Fibroblast of skin of right quadriceps (primary cell): ENCODE measurements at places on chromosomes 1 and 21.
A peak's percentile ranks its signal among the peaks of the same experiment; 100 is the strongest.

DNA sequence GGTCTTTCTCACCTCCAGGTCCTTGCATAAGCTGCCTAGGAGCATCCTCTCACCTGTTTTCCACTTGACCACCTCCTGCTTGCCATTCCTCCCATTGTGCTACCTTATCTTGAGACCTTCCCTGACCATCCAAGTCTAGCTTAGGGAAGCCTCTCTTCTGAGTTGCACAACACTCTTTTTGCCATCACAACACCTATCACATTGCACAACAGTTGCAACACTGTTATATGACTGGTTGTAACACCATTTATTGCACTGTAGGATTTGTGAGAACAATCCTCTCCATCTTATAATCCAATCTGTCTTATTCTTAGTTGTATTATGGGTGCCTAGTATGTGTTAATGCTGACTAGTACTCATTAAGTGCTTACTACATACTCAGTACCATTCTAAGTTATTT is 488.7 kb downstream of the OMA1 start:
- no peak for DNase-seq

- no peak for DNase-seq
Observed at GRCh38 chr1:28074892-28075511, 13.4 kb downstream of the EYA3 start.

GRCh38 chr1:189084811-189085210 is 1392.9 kb downstream of the BRINP3 start:
- no peak for DNase-seq

DNA sequence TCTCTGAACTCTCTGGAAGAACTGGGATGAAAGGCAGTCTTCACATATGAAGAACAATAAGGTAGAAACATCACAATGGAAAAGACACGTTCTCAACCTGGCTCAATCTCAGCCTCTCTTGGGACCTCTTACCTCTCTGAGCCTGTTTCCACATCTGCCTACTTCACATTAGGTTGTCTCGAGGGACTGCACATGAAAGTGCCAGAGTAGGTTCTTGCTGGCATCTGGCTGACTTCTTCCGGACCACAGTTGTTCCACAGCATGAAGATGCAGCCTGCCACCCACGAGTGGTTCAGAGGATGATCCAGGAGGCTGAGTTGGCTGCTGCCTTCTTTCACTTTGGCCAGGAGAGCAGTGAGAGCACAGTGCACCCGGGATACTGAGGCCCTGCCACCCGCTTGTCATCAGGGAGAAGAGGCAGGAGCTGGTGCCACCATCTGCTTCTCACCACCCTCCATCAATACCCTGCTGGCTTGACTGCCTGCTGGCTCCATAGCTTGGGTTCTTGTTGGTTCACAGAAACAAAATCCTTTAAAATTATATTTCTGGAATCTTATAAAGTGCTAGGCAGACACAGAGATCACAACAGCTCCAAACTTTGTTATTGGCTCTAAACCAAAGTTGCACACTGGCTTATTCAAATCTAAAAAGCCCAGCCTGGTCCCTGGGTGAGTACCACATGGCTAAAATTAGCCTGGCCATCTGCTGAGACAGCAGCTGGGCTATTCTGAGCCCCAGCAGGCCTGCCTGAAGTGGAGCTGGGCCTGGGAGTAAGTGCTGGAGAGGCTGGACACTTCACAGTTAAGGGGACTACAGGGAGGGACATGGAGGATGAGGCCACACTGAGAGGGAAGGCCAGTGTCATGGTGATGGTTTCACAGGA is 46.9 kb upstream of the LIN9 start:
- DNase-seq: no peak

- no peak for DNase-seq
Observed at GRCh38 chr21:14545906-14546480, at the start of gene SAMSN1. TSS of gene SAMSN1 (minus strand) at chr21:14546315. CDS start at chr21:14546261, 54 bp downstream.

DNA sequence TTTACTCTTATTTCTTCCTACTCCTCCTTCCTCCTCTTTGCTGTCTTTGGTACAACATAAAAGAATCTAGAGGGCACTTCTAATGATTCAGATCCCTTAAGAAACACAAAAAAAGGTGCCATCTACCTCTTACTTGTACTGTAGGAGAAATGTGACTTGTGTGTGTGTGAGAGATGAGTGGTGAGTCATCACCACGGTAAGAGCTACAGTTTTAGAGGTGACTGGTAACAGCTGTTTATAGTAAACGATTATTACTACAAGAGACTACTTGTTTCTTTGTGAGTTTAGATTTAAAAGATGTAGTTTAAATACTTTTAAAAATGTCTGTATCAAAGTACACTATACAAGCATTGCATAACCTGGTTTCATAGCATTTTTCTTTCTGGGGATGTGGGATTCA is 40.4 kb downstream of the SLC35D1 start:
- DNase-seq: peak; percentile 40

DNA sequence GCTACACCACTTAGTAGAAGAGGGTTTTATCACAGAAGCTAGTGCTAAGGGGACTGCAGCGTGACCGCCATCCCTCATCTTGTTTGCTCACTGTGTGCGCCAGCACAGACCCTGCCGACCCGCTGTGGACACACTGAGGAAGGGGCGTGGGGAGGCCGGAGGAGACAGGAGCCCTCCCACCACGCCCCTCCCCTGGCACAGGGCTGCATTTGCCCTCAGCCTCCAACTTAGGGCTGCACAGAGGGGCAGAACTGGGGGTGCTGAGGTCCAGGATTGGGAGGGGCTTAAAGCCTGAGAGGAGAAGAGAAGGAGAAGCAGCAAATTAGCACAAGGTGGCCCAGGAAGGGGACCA is 37.2 kb downstream of the RRP1 start:
- no peak for DNase-seq

DNA sequence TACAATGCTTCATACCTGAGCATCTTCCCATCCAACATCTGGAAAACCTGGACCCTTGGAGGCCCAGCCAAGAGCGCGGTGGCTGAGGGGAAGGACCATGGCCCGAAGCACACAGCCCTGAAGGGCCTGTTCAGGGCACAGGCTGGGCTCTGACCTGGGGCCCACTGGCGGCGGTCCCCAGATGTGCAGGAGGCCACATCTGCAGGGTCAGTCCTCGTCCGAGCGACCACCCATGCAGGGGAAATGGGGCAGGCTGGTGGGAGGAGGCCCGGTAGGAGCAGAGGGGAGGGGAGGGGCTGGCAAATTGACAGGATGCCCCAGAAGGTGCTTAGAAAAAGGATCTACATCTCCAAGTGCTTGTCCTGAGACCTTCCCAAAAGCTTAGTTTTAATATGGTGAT is 59.9 kb downstream of the DISP3 start:
- DNase-seq: no peak

DNA sequence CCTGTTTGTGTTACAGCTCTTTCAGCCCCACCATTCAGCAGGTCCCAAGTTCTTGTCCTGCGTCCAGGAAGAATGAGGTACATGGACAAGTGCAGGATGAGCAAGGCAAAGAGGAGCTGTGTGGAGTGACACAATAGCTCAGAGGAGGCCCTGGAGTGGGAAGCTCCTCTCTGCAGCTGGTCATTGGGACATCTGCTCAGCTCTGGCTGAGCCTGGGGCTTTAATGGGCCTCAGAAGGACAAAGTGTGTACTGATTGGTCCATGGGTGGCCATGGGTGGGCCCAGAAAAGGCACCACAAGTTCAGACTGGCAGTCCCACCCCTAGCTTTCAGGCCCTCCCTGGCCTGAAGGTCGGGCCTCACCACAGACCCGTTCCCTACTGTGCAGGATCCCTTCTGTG is 14.7 kb upstream of the HYI start:
- DNase-seq: no peak

GRCh38 chr1:233904633-233905415 is at the start of gene SLC35F3:
TSS of gene SLC35F3 (plus strand) at chr1:233904676.
- DNase-seq: peak; percentile 32

GRCh38 chr1:39016604-39017171 is 9.5 kb upstream of the NDUFS5 start:
- no peak for DNase-seq

DNA sequence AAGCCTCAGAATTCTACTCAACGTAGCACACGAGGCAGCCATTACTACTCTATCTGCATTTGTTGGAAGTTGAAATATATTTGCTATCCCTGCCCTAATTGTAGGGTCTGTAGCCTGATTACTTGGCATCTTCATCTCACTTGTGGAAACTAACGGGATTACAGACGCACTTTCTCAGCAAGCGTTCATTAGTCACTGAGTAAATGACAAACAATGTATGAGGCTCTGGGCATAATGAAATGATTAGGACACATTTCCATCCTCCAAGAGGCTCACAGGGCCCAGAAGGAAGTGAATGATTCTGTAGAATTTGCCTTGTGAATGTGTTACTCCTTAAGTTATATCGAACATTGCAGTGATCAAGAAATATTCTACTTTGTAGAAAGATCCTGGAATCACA is 78.1 kb downstream of the KIF26B start:
- DNase-seq: peak; percentile 58

GRCh38 chr1:67818725-67819301 is 14.5 kb downstream of the GNG12 start:
- DNase-seq: no peak

DNA sequence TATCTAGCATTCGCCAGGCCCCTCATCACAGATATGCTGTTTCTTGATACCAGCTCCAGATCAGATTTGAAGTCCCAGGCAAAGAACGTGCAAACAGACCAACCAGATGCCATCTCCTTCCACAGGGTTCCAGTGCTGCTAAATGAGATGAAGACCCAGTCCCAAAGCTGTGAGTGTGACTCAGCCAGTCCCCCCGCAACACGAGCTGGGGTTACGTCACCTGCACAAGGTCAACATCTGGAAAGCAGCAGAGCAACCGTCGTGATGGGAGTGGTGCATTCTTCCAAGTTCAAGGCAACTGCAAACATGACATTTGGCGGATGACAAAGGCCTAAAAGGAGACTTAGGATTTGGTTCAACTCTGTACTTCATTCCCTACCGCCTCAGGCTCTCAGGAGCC is 69.6 kb upstream of the TIAM1 start:
- no peak for DNase-seq

GRCh38 chr21:27382404-27382803 is 415.5 kb upstream of the ADAMTS5 start:
- DNase-seq: no peak

GRCh38 chr1:227459326-227459841 is 104.0 kb upstream of the ZNF678 start:
- DNase-seq: peak; percentile 10

- DNase-seq: no peak
Observed at GRCh38 chr1:51915951-51916350, 37.4 kb upstream of the NRDC start.

GRCh38 chr21:34365809-34366208 is 2.0 kb downstream of the KCNE2 start:
- no peak for DNase-seq

GRCh38 chr1:110434946-110435345 is 16.0 kb upstream of the PROK1 start:
- DNase-seq: no peak

- DNase-seq: peak; percentile 88
Observed at GRCh38 chr1:67850611-67851075, 17.4 kb upstream of the GNG12 start.

- no peak for DNase-seq
Observed at GRCh38 chr1:175307160-175307559, 114.6 kb upstream of the KIAA0040 start.

- no peak for DNase-seq
Observed at GRCh38 chr1:160357286-160358002, 9.4 kb upstream of the NHLH1 start.

GRCh38 chr1:30535595-30536325 is 187.6 kb downstream of the MATN1 start:
- DNase-seq: no peak

- peak; percentile 58 for DNase-seq
Observed at GRCh38 chr21:35649186-35649585, 411.1 kb downstream of the SETD4 start.

DNA sequence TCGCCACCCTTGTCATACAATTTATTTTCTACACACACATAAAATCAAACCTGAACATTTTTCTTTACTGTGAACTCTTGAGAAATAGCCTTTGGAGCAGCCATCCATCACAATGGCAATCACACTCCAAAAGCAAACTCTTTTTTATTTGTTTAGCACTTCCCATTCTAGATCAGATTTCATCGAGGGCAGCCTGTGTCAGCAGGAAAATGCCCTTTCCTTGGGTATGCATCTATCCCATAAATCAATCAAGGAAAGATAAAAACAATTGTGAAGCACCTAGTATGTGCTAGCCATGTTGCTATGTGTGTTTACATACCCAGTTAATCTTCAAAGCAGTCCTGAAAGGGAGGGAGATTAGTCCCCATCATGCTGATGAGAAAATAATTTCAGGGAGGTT is 484.1 kb upstream of the USP24 start:
- no peak for DNase-seq

GRCh38 chr1:236103646-236104218 is 38.6 kb upstream of the GPR137B start:
- peak; percentile 47 for DNase-seq

- DNase-seq: peak; percentile 82
Observed at GRCh38 chr1:96513136-96513535, 208.4 kb upstream of the PTBP2 start.

DNA sequence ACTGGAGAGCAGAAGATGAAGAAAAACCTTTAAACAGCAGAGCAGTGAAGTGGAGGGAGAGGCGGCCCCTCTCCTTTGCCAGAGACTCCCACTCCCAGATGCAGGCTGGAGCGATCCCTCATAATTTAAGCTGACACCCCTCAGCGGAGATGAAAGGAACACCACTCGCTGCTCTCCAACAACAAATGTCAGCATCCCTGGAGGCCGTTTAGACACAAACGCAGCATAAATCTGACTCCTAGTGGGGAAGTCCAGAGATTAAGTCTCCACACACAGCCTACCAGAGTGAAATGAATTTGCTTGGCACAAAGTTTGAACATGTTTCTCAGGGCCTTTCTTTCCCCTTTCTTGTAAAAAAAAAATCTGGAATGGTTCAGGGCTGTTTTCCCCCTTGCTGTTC is 137.8 kb downstream of the LMX1A start:
- DNase-seq: no peak

- no peak for DNase-seq
Observed at GRCh38 chr1:172679000-172679772, 20.3 kb downstream of the FASLG start.

DNA sequence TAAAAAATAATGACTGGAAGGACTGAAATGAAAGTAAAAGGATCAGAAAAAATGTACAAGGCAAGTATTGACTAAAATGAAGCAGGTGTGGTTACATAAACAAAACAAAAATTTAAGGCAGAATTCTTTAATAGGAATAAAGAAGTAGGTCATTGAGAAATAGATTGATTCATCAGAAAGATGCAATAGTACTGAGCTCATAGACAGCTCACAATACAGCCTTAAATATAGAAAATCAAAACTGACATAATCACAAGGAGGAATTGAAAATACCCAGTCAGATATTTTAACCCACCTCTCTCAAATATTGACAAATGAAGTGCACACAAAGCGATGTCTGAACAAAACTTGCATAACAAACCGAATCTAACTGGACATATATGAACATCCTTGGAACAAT is 366.8 kb upstream of the DPYD start:
- DNase-seq: no peak

GRCh38 chr1:17220287-17220686 is 15.4 kb downstream of the PADI1 start:
- DNase-seq: no peak
